ENCODE measurements at places on chromosomes 7 and 10.

DNA sequence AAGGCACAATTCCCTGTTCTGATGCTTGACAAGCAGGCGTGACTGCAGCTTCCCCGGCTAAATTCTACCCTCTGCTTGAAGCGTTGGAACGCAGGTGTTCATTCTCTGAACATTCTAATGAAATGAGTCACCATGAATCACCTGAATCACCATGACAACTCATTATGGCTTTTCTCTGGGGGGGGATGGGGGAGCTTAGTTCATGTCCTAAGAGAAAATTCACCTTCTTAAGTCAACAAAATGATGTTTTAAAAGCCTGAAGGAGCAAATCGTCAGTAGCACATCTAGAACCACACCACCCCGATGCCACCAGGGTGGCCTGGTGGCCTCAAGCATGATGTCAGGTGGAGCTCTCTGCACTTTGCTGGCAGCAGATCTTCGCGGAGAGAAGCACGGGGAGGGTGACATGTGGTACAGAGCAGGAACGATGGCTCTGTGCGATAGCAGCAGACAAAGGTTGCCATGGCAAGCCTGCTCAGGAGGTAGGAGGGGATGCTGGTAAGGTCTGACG lies 33.7 kb downstream of the DDC start:
- DNase-seq: no peak

- no peak for DNase-seq
Observed at GRCh38 chr7:27693794-27694193, 31.1 kb upstream of the HIBADH start.

- no peak for DNase-seq
Observed at GRCh38 chr7:101377189-101377736, 14.6 kb downstream of the COL26A1 start.

- DNase-seq: no peak
Observed at GRCh38 chr7:43113622-43114457, 1.4 kb downstream of the HECW1 start.

- DNase-seq: no peak
Observed at GRCh38 chr7:155577509-155577905, 31.1 kb upstream of the CNPY1 start.

DNA sequence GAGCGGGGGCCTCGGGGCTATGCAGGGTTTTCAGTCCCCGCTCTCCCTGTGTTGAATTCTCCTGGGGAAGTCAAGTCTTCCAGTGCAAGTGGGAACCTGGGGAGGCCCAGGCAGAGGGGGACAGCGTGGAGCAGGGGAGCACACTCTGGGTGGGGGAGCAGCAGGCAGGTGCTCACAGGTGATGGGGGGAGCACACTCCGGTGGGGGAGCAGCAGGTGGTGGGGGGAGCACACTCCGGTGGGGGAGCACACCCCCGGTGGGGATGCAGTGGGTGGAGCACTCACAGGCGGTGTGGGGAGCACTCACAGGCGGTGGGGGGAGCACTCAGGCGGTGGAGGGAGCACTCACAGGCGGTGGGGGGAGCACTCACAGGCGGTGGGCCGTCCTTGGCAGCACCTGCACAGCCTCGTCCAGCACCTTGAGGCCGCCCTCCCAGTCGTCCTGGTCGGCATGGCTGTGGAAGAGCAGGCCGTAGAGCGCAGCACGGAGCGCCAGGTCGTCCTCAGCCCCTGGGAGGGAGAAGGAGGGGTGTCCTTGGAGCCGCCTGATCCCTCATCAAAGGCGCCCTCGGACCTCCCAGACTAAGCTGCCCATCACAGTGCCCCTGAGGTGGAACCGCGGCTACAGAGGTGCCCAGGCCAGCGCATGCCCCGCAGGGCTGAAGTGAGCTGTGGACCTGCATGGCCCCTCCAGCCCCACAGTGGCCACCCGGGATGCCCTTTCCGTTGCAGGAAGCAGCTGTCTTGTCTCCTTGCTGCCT lies 56.7 kb downstream of the CFAP46 start:
- DNase-seq: no peak

- DNase-seq: no peak
Observed at GRCh38 chr10:110817614-110818013, 54.1 kb upstream of the PDCD4 start.

DNA sequence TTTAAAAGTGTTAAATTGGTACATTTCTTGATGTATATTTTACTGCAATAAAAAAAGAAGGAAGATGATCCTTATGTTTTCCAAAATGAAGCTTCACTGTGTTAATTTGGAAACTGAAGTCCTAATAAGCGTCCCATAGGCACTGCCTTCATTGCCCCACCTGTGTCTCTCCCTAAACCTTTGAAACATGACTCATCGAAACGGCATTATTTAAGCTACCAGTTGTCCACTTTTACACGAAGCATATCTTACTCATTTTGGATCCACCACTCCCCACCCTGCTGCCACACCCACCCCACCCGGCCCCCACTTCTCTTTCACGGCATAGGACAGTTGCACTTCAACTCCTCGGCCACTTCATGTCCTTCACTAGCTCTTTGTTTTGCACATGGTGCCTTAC lies 85.5 kb downstream of the KIAA1549 start:
- DNase-seq: no peak
